T1000 (cell line): ENCODE measurements at places on chromosomes 3 and 15.

- no peak for DNase-seq
Observed at GRCh38 chr3:58022490-58022889, 14.3 kb downstream of the FLNB start.

DNA sequence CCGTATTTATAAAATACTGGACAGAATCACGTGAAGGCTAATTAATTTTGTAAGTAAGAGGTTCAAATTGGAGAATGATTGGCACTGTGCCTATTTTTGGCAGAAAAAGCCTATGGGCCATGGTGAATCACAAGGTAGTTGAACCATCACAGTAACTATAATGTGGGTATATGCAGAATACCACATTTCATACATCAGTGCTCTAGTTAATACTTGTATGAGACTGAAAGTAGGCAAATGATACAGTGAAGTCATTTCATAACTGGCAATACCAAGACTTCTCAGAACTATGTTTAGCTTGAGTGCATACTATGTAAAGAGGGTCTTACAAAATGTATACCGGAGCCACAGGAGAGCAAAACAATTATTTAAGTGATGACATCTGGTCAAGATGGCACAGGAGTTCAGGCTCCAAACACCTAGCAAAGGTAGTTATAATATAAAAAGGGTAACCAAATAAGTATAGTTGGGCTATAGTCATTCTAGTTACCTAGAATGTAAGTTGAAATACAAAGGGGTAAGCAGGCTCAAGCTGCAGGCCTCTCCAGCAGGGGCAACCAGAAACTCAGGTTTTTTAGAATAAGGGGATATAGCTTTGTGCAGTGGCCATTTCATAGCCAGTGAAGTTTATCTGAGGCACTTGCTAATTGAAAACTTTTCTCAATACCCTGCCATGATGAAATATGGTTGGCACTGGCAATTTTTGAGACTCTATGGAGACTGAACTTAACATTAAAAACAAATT, 19.1 kb downstream of the GPR160 start:
- DNase-seq, result no peak

DNA sequence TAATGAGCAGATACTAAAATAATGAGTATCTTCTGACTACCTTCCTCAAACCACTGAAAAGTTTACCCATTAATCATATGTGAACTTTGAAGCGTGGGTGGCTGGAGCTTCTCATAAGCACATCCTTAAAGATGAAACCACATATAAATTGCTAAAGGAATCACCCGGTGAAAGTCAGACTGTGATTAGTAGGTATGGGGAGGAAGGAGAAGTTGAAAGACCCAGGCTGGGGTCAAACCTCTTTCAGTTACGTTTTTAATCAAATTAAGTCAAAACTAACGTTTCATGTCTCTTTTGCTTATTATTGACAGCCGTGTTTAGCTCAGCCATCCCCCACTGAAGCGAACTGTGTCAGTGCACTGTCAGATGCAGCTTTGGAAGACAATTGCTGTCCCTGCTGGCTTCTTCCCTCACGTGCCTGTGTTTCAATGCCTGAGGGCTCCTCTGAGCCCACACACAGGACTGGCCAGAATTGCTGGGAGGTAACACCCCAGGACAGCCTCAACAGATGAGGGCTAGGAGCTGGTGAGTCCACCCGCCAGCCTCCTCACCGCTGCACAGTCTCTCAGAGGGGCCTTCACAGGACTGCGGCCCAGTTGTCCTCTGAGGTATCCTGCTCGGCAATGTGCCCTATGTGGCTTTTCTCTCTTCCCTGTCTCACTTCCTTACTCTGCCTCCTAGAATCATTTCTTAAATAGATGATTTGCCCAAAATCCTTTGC, 29.3 kb upstream of the SH3BP5 start:
- no peak for DNase-seq

GRCh38 chr15:38243278-38244055, 9.2 kb upstream of the SPRED1 start:
- DNase-seq, result no peak

DNA sequence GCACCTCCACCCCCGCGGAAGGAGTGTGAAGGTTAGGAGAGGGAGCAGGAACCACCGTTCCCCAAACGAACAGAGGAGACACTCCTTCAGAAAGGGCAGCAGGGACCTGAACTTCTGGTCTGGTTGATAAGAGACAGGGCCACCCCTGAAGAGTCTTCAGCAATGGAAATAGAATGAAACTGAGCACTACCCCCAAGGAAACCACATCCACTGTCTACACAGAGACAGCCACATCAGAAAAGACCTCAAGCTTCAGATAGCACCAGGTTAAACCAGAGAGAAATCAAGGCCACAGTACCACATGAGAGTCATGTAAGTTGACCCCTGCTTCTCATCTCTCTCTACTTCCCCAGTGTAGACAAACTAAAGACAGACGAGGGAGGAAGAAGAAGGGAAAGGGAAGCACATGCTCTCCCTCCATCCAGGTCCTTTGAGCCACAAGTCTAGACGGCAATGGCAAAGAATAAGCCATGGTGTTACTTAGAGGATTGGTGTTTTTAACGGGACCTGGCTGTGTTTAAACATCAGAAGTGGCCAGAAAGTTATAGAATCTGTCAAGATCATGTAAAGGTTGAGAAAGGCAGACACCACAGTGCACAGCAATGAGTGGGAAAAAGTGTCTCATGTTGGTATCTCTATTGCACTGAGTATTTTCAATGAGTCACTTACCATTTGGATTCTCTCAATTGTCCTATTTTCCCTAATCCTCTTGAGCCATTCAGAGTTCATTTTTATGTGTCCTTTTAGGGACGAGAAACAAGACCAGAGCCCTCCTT, 31.4 kb upstream of the CTNNB1 start:
- DNase-seq, result no peak
